ENCODE measurements at places on chromosomes 12 and 14.

DNA sequence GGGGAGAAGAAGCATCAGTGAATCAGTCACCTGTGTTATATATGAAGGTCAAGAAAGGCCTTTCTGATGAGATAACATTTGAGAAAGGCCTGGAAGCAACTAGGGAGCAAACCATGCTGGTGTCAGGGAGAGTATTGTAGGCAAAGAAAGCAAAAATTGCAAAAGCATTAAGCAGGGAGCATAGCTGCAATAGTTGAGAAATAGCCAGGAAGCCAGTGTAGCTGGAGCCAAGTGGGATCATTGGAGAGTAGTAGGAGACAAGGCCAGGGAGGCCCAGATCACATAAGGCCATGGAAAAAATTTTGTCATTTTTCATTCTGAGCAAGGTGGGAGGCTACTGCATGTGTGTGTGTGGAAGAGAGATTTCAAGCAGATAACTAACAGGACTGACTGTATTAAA lies 18.8 kb upstream of the MAGOHB start:
- no peak for DNase-seq

DNA sequence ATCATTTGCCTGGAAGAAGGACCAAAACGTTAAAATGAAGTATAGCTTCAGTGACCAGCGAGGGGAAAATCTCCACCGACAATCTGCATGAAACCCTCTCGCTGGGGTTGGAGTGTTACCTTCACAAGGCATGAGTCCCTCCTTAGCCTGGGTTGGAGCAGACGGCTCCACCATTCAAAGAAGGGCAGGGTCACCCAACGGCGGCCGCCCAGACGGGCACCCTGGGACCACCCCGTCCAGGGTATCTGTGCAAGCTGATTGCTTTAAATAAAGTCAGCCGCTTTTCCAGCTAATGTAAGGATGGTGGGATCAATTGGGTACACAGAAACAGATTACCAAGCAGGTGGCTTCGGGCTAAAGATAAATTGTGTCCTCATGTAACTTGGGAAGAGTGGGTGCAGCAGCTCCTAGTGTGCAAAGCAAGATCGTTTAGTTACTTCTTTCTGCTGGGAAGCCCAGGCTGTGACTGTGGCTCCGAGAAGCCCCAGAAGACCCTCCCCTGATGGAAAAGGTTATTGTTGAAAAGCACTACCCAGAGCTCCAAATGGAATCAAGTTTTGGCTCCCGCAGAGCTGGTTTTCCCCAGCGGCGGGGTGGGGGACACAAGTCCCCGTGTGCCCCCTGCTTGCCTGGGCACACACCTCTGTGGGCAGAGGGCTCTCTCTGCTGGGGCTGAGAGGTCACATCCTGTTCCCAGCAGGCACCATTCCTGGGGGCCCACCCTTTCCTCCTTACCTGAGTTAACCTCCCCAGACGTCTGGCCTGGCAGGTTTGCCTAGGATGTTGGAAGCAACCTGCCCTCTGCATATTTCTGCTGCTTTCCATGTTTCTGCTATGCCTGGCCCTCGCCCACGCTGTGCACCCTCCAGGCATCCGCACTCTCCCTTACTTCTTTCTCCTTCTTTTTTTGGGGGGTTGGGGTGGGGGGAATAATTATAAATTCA lies 318.6 kb upstream of the DIO3 start:
- DNase-seq: no peak

- peak; percentile 38 for DNase-seq
Measured at GRCh38 chr14:105019861-105020814, 745 bp downstream of the CDCA4 start.

- DNase-seq: no peak
Measured at GRCh38 chr14:71472356-71473340, 459.6 kb upstream of the RGS6 start.

Measured in stimulated activated CD4-positive, alpha-beta T cell treated with anti-CD3 and anti-CD28 coated beads, Interleukin-15, amount 100 ng/mL, for 48 hours (primary cell).